ENCODE measurements at places on chromosomes 7 and 10. TPM values are rescaled to one million over a fixed set of nuclear protein-coding genes. Genes with fewer than 3 reads are reported as not detected.

- DNase-seq, result peak; percentile 36
Observed at GRCh38 chr7:51471210-51471980, 154.8 kb upstream of the COBL start.

EBLN1 gene
- total RNA-seq, result not detected

TLX1 gene
- total RNA-seq, result not detected

- DNase-seq, result no peak
Observed at GRCh38 chr10:78177491-78178185, 144.0 kb downstream of the RPS24 start.

SLC26A5 gene
- total RNA-seq, result 0.54 TPM

GRCh38 chr10:36302086-36302485 lies 660.0 kb upstream of the FZD8 start:
- no peak for DNase-seq

DNA sequence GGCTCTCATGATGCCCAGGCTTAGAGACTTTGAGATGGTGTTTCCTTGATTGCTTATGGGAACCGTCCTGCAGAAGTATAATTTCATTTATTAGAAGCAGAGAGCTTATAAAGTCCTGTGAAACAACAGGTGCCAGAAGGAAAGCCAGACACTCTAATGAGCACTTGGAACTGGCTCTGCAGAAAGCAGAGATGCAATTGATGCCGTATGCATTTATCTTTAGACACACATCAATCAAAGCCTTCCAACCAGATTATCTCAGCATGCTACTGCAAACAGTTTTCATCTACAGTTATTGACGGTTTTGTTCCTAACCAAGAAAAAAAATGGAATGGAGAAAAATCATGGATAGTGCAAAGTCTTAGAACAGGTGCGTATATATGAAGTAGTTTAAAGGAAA lies 371.7 kb upstream of the PRKCQ start:
- DNase-seq, result no peak

DNA sequence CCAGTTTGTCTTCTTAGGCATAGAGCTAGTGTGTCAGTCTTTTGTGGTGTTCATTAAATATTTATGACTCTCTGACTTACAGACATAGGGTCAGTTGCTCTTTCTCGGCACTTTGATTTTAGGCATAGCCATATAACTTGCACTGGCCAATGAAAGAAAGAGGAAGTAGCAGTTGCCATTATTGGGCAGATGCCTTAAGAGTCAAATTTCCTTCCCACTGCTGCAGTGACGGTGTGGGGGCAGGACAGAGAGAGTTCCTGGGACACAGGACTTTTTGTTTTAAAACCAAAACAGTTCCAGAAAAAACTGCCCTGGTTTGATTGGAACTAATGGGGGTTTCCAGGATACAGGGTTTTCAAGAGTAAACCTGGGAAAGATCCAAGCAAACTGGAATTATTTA lies 60.2 kb upstream of the PHF14 start:
- no peak for DNase-seq

GRCh38 chr7:151017370-151017952 lies 6.8 kb downstream of the ATG9B start:
- no peak for DNase-seq

GRCh38 chr7:129489491-129489890 lies 12.8 kb upstream of the SMKR1 start:
- no peak for DNase-seq

DNA sequence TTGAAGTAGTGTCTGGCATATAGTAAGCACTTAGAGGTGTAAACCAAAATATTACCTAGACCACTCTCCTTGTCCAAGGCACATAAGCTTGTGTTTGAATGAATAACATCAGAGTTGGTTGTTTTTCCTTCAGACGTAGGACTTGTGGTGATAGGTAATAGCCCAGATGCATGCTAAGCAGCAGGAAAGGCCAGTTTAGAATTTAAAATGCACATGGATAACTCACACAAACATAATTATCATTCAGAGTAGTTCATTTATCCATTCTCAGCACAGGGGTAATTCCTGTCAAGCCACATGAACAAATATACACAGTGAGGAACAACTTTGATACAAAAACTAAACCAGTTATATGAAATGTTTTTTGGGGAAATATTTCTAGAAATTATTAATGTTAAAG lies 181.0 kb upstream of the HPS1 start:
- DNase-seq, result no peak

GRCh38 chr10:129163531-129163930 lies 303.5 kb upstream of the MGMT start:
- no peak for DNase-seq

DNA sequence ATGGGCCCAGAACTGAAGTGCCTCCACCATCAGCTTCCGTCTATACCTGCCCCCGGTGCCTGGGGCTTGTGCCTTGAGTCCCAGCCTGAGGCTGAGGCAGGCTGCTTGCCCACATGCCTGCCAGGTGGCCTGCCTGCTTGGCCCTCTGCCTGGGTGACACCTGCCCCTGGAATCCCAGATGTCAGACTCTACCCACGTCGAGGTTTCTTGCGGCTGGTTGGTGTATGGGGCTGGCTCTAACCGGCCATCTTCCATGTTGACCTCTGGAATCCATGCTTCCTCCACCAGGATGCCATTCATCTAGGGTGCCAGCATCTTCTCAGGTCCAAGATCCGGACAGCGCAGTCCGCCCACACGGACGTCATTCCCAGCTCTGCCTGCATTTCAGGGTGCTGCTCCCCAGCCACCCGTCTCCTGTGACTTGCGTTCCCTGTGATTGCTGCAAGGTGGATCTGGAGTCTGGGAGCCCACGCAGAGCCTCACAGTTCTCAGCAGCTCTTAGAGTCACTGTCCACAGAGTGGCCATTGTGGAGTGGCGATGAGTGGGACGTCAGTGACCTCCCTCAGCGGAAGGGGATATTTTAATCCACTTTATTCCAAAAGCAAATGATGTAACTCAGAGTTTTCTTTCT lies 298.1 kb downstream of the TCERG1L start:
- DNase-seq, result no peak

DNA sequence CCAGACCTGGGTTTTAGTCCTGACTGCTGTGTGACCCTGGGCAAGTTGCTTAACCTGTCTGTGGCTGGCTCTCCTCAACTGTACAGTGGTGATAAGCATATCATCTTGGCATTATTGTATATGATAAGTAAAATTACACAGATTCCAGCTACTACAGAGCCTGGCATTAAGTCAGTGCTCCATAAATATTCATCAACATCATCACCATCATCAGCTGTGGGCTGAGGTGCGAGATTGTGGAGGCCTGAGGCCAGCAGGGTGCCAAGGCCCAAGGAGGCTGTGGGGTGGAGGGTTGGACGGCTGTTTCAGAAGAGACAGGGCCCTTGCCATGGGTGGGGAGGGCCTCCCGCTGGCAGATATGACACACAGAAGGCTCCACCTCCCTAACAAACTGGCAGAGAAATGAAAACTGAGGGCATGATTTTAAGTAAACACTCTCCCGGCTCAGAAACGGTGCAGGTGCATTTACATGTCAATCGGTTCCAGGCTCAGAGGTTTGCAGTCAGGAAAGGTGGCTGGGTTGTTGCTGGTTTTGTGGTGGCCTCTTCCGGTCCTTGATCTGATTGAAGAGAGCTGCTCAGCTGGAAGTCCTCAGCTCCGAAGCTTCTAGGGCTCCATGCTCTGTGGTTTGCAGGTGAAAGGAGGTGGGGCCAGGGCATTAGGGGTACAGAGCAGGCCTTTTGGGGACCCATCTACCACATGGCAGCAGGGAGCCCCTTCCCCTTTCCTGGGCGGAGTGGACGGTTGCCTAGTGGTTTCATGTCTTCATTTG lies 10.2 kb downstream of the CRYGN start:
- peak; percentile 65 for DNase-seq

- DNase-seq, result no peak
Observed at GRCh38 chr7:27347276-27347640, 104.7 kb downstream of the EVX1 start.

GRCh38 chr7:46290374-46291049 lies 369.4 kb upstream of the IGFBP3 start:
- DNase-seq, result no peak

CTAGE6 gene
- 1.5 TPM for total RNA-seq

SORBS1 gene
- 0.72 TPM for total RNA-seq

TMEM26 gene
- total RNA-seq, result not detected

GLI3 gene
- total RNA-seq, result 0.75 TPM

GRCh38 chr7:25313526-25313925 lies 85.2 kb upstream of the NPVF start:
- DNase-seq, result no peak

GRCh38 chr10:49328401-49329145 lies 29.6 kb downstream of the C10orf71 start:
- no peak for DNase-seq

- DNase-seq, result no peak
Observed at GRCh38 chr10:116886772-116887171, 37.5 kb downstream of the ENO4 start.

- no peak for DNase-seq
Observed at GRCh38 chr10:98917828-98918227, 317.8 kb downstream of the HPSE2 start.

GRCh38 chr10:133442967-133443924 lies 10.5 kb upstream of the SCART1 start:
- no peak for DNase-seq

VDAC2 gene
- 125 TPM for total RNA-seq

GRCh38 chr7:106493041-106493731 lies 167.8 kb downstream of the CCDC71L start:
- no peak for DNase-seq

GRCh38 chr7:117386110-117386706 lies 41.1 kb downstream of the ASZ1 start:
- DNase-seq, result no peak

PTN gene
- not detected for total RNA-seq

GRCh38 chr7:84912018-84912417 lies 274.8 kb downstream of the SEMA3D start:
- no peak for DNase-seq

GRCh38 chr7:70640266-70640833 lies 491.6 kb upstream of the GALNT17 start:
- DNase-seq, result no peak

DNA sequence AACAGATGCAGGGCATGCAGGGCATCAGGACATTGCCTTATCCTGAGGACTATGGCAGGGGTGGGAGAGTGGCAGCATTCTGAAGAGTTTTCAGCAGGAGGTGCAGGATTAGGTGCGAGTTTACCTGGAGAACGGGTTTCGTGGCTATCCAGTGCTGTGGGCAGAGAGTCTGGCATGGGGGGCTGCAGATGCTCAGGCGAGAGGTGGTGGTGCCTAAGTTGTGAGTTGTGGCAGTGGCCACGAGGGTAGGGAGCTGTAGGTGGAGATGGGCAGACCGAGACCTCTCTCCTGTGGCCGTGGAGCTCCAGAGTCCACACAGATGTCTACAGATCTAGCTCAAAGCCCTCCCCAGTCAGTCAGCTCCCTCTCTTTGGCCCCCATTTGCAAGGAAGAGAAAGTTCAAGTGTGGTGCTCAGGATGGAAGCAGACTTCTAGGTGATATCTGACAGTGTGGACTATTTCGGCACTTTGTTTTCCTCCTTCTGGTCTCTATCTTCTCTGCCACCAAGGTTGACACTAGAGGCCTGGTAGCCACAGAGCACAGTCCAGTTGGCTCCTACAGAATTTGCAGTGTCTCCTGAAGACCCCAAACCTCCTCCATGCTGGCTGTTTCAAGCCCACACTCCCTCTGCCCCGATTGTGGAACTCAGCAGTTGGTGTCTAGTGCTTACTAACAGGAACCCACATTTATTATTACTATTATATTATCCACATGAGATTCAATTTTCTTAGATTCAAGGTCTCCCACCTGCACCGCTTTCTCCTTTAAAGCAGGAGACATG lies 955.7 kb upstream of the ZNF722 start:
- no peak for DNase-seq

DNA sequence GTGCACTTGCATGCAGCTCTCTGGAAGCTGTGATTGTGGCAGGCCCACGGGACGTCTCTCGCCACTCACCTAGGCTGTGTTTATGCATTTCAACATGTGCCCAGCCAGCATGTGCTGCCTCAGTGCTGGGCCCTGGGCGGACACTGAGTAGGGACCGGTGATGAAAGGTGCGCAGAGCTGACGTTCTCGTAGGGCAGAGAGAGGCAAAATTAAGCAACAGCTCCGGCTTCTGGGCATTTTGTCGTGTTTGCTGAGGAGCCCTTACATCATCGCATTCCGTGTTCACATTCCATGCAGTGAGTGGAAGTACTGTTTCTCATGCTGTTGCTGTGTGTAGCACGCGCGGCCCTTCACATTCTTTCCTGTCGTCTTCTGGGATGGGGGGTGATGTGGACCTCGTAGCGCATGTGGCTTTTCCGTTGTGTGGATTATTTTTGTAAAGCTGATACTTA lies 50.5 kb downstream of the PRF1 start:
- DNase-seq, result no peak

GRCh38 chr7:111736552-111736874 lies 174.2 kb upstream of the IMMP2L start:
- DNase-seq, result no peak

GRCh38 chr10:44963772-44964633 lies 4.4 kb downstream of the RASSF4 start:
- DNase-seq, result no peak

- DNase-seq, result no peak
Observed at GRCh38 chr10:44827431-44828006, 83.6 kb upstream of the TMEM72 start.

GRCh38 chr10:105615715-105616365 lies 974.8 kb downstream of the SORCS3 start:
- DNase-seq, result no peak

DNAJC2 gene
- total RNA-seq, result 26.4 TPM

RET gene
- total RNA-seq, result 0.22 TPM

GRCh38 chr7:148299350-148300276 lies 291.0 kb upstream of the C7orf33 start:
- DNase-seq, result no peak

- no peak for DNase-seq
Observed at GRCh38 chr10:366186-366585, 230.9 kb downstream of the ZMYND11 start.

ADAM8 gene
- total RNA-seq, result 90.8 TPM

DNA sequence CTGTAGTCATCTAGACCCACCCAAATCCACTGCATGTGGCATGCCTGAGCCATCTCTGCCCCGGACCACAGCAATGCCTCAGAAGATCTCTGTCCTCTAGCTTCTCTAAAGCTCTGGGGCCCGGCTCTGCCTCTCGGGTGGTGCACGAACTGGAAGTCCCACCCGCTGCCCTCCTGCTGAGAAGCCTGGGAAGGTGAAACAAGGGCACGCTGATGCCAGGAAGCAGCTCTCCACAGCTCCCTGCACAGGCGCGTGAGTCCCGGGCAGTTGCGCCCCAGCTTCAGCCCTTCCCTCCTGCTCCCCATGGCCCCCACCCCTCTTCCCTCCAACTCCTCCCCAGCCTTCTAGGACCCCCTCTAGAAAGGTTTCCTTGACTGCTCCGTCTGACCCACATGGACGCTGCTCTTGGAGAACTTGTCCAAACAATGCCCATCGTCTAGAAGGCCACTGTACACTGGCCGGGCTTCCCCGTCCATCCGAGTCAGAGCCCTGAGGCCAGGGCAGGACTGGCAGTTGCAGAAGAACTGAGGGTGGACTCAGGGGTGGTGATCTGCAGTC lies 12.8 kb downstream of the KCNH2 start:
- DNase-seq, result no peak

PEX1 gene
- total RNA-seq, result 23.5 TPM

MEIG1 gene
- 0.78 TPM for total RNA-seq
